ENCODE measurements at places on chromosomes 6 and 20.

- no peak for DNase-seq
Measured at GRCh38 chr6:159089443-159089842, 44.7 kb upstream of the TAGAP start.

DNA sequence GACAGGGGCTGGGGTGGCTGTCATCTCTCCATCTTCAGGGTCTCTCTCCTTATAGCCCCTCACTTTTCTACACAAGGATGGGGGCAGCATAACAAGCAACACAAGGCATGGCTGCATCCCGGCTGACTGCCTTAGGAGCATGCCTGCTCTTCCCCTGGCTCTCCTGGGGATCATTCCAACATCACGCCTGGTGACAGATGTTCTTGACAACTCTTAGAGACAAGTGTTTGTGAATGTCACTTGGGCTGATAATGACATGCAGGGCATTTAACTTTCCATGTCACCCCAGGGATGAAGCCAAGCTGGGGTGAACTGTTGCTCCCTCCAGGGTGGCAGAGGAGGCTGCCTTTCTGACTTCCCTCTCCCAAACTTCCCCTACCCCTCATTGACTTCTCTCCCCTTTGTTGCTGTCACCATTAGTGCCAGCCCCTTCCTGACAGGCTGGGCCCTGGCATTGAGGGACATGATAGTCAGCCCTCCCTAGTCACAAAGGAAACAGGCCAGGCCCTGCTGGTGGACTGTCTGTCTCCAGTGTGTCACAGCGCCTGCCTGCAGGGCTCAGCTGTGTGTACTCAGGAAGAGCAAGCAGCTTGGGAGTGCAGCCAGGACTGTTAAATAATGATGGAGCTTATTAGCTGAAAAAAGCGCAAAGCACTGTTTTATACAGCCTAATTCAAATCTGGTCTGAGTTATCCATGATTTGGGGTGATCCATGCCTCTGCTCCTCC, 161.8 kb downstream of the LRFN2 start:
- no peak for DNase-seq

- DNase-seq = no peak
Measured at GRCh38 chr6:90669420-90669819, 82.5 kb upstream of the MAP3K7 start.

- no peak for DNase-seq
Measured at GRCh38 chr6:5525209-5525608, 263.9 kb downstream of the FARS2 start.

GRCh38 chr6:24547243-24547642, 52.5 kb downstream of the ALDH5A1 start:
- DNase-seq = peak; percentile 21

- DNase-seq = no peak
Measured at GRCh38 chr6:158184608-158185007, 16.5 kb downstream of the GTF2H5 start.

DNA sequence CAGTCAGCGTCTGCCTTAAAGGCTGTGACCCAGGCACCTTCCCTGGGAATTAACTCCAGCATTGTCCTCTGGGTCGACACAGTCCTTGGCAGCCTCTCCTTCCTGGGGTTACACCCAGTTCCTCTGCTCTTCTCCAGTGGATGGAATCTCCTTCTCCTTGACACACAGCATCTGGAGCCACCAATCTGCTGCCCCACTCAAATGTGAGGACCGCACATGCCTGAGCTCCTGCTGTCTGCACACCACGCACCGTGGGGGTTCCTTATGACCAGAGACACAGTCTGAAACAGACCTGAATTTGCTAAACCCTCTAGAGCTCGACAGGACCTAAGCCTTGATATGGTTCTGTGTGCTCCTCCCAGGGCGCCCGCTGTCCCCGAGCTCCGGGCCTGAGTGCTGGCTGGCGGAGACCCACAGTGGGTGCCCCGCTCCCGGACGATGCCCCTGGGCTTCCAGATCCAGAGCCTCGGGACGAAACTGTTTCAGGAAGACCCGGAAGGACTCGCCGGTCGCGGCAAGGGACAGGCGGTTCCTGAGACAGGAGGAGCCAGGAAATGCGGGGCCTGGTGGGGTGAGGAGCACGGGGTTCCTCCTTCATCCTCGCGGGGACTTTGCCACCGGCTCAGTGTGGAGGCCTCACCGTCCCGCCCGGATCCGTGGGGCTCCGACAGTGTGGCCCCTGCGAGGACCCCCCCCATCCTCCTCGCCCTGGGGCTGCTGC, 2.5 kb upstream of the RAET1G start:
- DNase-seq = no peak

DNA sequence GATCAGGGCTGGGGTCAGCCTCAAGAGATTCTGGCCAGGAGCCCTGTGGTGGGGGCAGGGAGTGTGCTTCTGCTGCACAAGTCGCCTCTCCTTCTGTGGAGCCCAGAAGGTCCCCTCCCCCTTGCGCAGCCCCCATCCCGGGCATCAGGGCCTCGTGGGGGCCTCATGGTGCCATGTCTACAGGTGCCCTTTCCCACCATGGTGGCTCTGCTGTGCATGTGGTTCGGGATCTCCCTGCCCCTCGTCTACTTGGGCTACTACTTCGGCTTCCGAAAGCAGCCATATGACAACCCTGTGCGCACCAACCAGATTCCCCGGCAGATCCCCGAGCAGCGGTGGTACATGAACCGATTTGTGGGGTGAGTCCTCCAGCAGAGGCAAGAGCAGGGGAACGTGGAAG, 48.1 kb downstream of the TM9SF4 start:
- DNase-seq = no peak

- DNase-seq = no peak
Measured at GRCh38 chr6:158161566-158162254, 6.4 kb downstream of the SERAC1 start.

- no peak for DNase-seq
Measured at GRCh38 chr6:51913265-51913664, 174.1 kb downstream of the PKHD1 start.

DNA sequence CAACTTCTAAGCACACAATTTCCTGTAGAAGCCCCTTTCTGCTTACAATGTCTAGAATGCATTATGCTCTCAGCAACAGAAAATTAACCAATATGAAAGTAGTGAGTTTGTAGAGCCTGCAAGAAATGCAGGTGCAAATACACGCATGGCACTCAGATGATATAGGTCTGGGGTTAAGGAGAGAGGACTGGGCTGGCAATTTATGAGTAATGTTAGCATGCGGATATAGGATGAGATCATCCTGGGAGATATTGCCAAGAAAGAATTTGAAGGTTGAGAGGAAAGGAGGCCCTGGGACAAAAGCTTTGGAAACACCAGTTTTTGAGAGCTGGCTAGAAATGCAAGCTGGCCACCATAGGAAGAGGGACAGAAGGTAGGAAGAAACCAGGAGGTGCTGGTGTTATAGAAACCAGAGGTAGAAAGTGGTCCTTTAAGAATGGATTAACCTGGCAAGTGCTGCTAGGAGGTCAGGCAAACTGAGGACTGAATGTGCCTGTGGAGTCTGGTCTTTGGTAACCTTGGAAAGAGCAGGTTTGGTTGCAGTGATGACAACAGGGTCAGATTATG, 183.2 kb upstream of the MYLIP start:
- DNase-seq = no peak

GRCh38 chr6:8743170-8743745, 307.9 kb upstream of the SLC35B3 start:
- no peak for DNase-seq

DNA sequence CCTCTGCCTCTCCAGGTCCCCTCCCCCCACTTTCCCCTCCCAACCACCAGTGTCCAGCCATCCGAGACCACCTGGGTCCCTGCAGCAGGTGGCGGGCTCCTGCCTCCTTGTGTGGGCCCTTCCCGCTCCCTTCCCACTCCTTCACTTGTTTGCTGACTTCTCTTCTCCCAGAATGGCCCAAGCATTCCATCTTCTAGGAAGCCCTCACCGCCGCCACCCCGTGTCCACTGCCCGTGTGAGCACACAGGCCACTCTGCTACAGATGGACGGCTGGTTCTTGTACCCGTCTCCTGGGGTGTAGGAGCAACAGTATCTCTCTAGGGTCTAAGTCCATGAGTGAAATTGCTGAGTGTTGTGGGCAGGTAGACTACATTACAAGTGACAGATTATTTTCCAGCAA, 15.0 kb downstream of the BPHL start:
- DNase-seq = no peak

GRCh38 chr6:155158030-155158843, 105.6 kb upstream of the CLDN20 start:
- no peak for DNase-seq

DNA sequence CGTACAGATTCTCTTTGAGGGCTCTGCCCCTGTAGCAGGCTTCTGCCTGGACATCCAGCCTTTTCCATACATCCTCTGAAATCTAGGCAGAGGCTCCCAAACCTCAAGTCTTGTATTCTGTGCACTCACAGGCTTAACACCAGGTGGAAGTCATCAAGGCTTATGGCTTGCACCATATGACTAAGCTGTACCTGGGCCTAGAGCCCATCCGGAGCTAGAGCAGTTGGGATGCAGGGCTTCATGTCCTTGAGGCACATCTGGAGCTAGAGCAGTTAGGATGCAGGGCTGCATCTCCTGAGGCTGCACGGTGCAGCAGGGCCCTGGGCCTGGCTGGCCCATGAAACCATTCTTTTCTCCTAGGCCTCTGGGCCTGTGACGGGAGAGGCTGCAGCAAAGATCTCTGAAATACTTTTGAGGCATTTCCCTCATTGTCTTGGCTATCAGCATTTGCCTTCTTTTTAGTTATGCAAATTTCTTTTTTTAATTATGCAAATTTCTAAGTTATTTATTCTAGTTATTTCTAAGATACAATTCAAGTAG, 98.7 kb downstream of the CD24 start:
- DNase-seq = no peak

DNA sequence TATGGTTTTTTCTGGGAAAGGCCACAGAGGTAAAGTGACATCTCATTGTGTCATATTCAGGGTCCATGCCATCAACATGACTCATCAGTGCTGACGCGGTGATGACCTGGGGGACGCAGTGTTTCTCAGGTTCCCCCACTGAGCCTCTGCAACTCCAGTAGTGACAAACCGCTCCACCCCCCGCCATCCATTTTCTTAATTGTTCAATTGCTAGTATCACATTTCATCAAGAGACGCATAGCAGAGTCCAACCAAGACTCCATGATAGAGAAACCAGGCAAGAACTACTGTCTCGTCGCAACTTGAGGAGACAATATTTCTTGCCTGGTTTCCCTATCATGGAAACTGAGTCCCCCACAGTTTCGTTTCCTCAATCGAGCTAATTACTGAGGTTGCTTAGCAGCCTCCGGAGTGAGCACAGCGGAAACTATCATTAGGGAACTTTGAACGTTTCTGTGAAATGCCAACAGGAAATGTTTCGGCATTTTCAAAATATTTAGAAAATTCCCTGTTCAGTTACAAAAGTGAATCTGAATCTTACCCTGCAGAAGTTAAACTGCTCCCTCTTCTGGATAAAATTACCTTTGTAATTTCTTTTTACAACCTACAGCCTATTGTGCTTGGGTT, 12.2 kb upstream of the SERPINB1 start:
- peak; percentile 84 for DNase-seq

DNA sequence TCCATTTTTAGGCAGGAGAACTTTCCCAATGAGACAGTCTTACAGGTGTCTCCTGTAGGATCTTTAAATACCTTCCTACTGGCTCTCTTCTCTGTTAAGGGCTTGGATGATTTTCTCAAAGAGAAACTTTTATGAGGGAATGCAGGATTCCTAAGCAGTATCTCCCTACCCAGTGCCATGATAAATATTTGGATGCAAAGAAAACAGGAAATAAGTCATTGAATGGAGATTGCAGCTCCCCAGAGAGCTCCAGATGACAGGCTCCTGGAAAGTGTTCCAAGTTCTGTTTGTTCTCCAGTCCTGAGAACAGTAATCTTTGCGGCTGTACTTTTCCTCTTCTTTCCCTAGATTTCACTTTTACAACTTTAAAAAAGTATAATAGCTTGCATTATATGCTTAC, 2.4 kb upstream of the SCGN start:
- DNase-seq = no peak

GRCh38 chr6:21264288-21265033, 329.1 kb upstream of the SOX4 start:
- DNase-seq = no peak

GRCh38 chr6:46240866-46241565, 70.2 kb upstream of the ENPP5 start:
- no peak for DNase-seq

- DNase-seq = no peak
Measured at GRCh38 chr6:112013051-112013450, 40.9 kb upstream of the CCN6 start.
